ENCODE measurements at places on chromosomes 2 and 18.

DNA sequence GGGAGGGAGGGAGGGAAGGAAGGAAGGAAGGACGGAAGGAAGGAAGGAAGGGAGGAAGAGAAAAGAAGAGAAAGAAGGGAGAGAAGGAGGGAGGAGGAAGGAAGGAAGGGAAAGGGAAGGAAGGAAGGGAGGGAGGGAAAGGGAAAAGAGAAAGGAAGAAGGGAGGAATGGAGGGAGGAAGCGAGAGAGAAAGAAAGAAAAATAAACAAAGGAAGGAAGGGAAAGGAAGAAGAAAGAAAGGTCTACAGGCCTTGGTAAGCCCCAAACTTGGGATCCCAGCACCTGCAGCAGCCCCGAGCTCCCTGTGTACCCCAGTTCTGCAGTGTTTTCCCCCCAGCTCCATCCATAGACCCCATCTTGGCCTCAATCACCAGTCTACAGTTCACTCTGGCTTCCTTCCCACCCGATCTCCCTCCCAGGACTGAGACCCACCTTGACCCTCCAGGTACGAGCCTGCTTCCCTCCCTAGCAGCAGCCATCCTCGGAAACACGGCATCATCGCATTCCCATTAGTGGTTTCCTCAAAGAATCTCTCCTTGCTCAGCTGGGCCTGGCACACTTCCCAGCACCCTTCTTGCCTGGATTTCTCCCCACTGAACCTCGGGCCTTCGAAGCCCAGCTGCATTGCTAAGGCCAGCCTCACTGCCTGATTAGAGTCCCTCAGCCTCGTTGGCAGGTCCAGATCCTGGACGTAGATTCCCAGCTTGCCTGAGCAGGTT lies 46.1 kb upstream of the SH3BP4 start:
- DNase-seq, result no peak

- DNase-seq, result no peak
Measured at GRCh38 chr18:66972681-66973080, 368.8 kb upstream of the CDH19 start.

DNA sequence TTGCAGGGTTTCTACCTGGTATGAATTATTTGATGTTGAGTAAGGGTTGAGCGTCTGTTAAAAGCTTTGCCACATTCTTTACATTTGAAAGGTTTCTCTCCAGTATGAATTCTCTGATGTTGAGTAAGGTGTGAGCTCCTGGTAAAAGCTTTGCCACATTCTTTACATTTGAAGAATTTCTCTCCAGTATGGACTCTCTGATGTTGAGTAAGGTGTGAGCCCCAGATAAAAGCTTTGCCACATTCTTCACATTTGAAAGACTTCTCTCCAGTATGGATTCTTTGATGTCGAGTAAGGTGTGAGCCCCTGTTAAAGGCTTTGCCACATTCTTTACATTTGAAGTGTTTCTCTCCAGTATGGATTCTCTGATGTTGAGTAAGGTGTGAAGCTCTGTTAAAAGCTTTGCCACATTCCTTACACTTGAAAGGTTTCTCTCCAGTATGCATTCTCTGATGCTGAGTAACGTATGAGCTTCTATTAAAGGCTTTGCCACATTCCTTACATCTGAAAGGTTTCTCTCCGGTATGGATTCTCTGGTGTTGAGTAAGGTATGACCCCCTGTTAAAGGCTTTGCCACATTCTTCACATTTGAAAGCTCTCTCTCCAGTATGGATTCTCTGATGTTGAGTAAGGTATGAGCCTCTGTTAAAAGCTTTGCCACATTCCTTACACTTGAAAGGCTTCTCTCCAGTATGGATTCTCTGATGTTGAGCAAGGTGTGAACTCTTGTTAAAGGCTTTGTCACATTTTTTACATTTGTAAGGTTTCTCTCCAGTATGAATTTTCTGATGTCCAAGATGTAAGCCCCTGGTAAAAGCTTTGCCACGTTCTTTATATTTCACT lies 27.1 kb downstream of the ZNF519 start:
- no peak for DNase-seq

DNA sequence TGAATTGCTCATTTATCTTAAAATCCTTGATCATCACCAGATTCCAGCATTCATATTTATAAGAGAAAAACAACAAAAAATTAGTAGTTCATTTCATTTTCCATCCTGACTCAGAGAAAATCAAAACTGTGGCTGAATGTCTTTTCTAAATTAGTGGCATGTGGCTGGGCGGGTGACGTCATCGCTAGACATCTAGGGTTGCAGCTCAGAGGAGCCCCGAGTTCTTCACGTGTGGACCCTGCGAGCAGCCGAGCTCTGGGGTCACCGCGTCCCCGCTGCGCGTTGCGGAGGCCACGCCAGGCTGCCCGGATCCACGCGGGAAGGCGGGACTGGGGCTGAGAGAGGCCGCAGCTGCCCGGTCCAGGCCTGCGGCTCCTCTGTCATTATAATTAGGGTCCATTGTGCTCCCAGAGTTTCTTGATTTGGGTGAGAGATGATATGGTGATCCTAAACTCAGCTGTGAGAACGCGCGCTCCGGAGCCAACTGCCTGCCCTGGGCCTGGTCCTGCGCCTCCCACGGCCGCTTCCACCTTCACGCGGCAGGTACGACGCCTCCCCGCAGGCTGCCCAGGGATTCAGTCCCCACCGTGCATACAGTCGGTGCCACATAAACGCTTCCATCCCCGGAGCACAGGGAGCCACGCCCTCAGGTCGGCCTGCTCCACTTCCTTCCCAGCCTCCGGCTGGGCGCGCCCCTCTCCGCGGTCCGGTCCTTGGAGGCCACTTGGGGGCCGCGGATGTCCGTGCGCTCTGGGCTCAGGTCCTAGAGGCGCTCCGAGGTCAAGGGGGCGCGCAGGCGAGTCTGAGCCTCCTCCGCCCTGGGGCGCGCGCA lies 56.5 kb downstream of the TMEM18 start:
- no peak for DNase-seq

DNA sequence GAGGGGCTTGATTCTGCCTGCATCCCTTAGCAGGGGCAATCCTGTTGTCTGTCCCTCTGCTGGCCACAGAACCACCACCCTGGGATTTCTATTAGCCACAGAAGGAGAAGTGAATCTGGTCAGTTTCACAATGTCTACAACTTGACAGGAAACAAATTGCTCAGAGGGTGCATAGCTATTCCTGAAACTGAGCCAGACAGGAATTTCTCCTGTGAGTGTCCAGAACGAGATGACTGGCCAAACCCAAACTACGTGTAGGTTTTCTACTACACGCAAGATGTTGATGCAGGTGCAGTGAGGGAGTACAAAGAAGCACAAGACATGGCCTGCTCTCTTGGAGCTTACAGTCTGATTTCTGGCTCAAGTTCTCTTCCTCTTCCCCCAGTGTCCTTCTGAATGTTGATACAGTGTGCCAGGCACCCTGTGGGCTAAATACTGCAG lies 201.9 kb downstream of the CLIP4 start:
- no peak for DNase-seq

- DNase-seq, result no peak
Measured at GRCh38 chr18:23881778-23882177, 132.8 kb upstream of the TTC39C start.

DNA sequence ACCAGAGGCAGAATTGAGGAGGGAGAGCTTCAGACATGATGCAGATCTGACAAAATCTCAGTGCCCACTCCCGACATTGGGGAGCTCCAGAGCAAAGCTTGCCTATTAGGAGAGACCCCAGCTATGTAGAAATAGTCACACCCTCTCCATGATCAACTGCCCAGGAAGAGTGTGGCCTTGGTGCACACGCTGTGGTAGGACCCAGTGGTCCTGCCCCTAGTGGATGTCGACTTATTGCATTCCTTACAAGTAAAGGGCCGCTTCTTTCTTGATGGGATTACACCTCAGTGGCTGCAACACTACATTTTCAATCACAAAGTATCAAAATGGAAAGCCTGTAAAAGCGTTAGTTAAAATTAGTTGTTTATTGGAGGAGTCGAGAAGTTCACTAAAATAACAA lies 64.2 kb downstream of the VRK2 start:
- no peak for DNase-seq

GRCh38 chr2:53104263-53104662 lies 663.3 kb upstream of the CHAC2 start:
- DNase-seq, result no peak

GRCh38 chr18:37188016-37188791 lies 359.3 kb downstream of the KIAA1328 start:
- no peak for DNase-seq

Measured in activated naive CD8-positive, alpha-beta T cell treated with anti-CD3 and anti-CD28 coated beads, Interleukin-2, amount 50 U/mL, for 16 hours (primary cell).